Activated CD8-positive, alpha-beta T cell treated with anti-CD3 and anti-CD28 coated beads, Interleukin-2, amount 10 ng/mL, durations not matched to agents 7 days and 5 days (primary cell): ENCODE measurements at places on chromosomes 5 and 9.

DNA sequence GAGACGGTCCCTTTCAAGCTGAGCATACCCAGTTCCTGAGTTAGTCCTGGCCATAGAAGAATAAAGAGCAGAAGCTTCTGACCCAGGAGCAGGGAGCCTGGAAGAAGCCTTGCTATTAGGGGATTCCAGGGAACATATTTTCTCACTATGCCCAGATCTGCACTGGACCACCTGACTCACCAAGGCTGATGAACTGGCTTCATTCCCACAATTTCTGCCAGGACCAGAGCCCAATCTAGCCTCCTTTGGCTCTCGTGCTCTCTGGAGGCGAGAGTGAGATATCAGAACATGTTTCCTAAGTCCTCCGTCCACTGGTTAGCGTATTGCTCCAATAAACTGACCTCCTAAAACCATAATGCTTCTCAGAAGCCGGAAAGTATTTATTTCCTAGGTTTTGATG lies 9.9 kb downstream of the GABBR2 start:
- H3K27ac ChIP-seq: no peak overlapping the region
- no peak overlapping the region for H3K4me3 ChIP-seq
- H3K4me1 ChIP-seq: no peaks in the 10 kb centered on the region
- peaks cover 16% of the 10 kb centered on the region for H3K27me3 ChIP-seq
- H3K36me3 ChIP-seq: no peaks in the 10 kb centered on the region

- H3K27me3 ChIP-seq: no peaks in the 10 kb centered on the region
- no peaks in the 10 kb centered on the region for H3K36me3 ChIP-seq
- H3K4me3 ChIP-seq: no peak overlapping the region
- DNase-seq: no peak
- no peak overlapping the region for H3K27ac ChIP-seq
Observed at GRCh38 chr9:11946531-11946930, 746.7 kb upstream of the TYRP1 start.

DNA sequence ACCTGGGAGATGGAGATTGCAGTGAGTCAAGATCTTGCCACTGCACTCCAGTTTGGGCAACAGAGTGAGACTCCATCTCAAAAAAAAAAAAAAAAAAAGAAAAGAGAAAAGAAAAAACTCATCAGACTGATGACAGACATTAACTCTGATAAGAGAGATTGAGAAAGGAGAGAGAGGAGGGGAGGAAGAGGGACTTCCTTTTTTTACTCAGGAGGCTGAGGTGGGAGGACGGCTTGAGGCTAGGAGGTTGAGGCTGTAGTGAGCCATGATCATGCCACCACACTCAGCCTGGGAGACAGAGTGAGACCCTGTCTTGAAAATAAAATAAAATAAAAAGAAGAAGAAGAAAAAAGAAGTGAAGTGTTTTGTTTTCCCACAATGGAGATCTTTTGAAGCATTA lies 9.7 kb upstream of the MSMP start:
- H3K27ac ChIP-seq: no peak overlapping the region
- H3K36me3 ChIP-seq: peaks cover 11% of the 10 kb centered on the region
- H3K4me3 ChIP-seq: no peak overlapping the region
- DNase-seq: no peak
- H3K4me1 ChIP-seq: peaks cover 12% of the 10 kb centered on the region

DNA sequence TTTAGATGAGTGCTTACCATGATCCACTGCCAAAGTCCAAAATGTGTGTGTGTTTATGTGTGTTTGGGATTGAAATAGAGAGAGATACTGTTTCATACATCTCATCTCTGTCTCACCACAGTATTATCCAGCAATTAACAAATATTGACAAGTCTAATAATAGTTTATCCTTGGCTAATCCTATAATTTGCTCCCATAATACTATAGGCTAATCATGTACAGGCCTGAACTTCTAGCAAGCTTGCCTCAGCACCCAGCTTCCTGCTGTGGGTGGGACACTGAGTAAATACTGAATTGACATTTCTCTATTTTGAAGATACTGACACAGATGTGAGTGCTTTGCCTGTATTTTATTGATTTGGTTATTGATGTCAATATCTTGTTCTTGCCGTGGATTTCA lies 35.3 kb upstream of the KCNV2 start:
- no peak for DNase-seq
- H3K4me1 ChIP-seq: no peaks in the 10 kb centered on the region
- no peak overlapping the region for H3K4me3 ChIP-seq
- no peaks in the 10 kb centered on the region for H3K36me3 ChIP-seq

- H3K4me1 ChIP-seq: peaks cover 5% of the 10 kb centered on the region
- DNase-seq: no peak
- H3K4me3 ChIP-seq: no peak overlapping the region
- H3K27ac ChIP-seq: no peak overlapping the region
Observed at GRCh38 chr5:36054647-36055046, 12.0 kb downstream of the UGT3A2 start.

DNA sequence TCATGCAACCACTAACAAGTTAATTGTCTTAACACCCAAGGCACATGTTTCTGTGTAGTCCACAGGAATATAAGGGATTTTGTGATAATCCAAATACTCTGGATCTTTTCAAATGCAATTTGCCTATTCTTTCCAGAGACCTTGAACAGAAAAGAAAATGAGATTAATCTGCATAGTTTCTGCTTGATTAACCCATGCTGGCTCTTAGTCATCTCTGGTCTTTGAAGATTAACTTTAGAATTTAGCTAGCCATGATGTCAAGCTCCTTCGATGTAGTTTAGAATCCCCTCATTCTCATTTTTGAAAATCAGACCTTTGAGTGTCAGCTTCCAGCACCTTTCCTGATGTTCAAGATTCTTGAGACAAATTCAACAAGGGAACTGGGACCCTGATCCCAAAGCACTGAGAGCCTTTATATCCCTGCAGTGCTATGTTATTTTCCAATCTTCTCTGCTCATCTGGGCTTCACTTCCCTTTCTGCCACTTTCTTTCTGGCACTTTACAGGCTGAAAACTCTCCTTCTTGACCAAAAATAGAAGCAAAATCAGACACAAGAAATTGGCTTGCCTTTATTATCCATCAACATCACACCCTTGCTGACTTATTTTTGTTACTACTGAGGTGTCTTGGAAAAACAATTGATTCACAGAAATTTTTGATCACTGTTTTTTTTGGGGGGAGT lies 155.5 kb downstream of the PALM2AKAP2 start:
- H3K4me1 ChIP-seq: peaks cover 18% of the 10 kb centered on the region
- DNase-seq: no peak
- H3K27me3 ChIP-seq: peaks cover 7% of the 10 kb centered on the region

GRCh38 chr9:98974994-98975712 lies 31.4 kb downstream of the COL15A1 start:
- H3K4me1 ChIP-seq: peaks cover 16% of the 10 kb centered on the region
- H3K27ac ChIP-seq: no peak overlapping the region
- peak; percentile 87 for DNase-seq
- peak overlapping the region; percentile 4 for H3K4me3 ChIP-seq
- peaks cover 20% of the 10 kb centered on the region for H3K27me3 ChIP-seq

- no peaks in the 10 kb centered on the region for H3K36me3 ChIP-seq
- H3K27me3 ChIP-seq: peaks cover 15% of the 10 kb centered on the region
- H3K27ac ChIP-seq: peak overlapping the region; percentile 85
- peak overlapping the region; percentile 74 for H3K4me3 ChIP-seq
- peaks cover 41% of the 10 kb centered on the region for H3K4me1 ChIP-seq
Observed at GRCh38 chr5:160439205-160439600, 17.5 kb downstream of the PTTG1 start.

GRCh38 chr5:143245929-143246561 lies 157.4 kb downstream of the NR3C1 start:
- no peaks in the 10 kb centered on the region for H3K36me3 ChIP-seq
- H3K27me3 ChIP-seq: peaks cover 2% of the 10 kb centered on the region
- no peak for DNase-seq
- H3K4me1 ChIP-seq: no peaks in the 10 kb centered on the region
- H3K4me3 ChIP-seq: no peak overlapping the region

GRCh38 chr9:16775330-16775729 lies 95.1 kb downstream of the BNC2 start:
- no peaks in the 10 kb centered on the region for H3K36me3 ChIP-seq
- no peak overlapping the region for H3K4me3 ChIP-seq
- H3K4me1 ChIP-seq: no peaks in the 10 kb centered on the region
- no peaks in the 10 kb centered on the region for H3K27me3 ChIP-seq
- no peak for DNase-seq
